Activated T-cell treated with anti-CD3 and anti-CD28 coated beads for 4 hours (primary cell): ENCODE measurements at places on chromosomes 7 and 10.

DNA sequence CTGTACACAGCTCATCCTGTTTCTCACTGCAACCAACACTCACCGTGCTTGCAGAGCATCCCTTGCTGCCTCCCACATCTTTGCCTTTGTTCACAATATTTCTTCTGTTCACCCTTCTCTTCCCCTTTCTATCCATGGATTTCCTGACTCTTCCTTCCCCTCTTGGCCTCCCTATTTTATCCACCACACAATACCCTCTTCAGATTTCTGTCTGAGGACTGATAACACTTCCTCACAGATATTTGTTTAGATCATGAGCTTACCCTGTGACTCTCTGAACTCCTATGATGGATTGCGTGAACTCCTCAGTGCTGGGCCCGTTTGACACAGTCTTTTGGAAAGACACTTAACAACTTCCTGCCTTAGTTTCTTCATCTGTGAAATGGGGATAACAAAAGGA, 62.8 kb upstream of the GPR158 start:
- no peak for DNase-seq

DNA sequence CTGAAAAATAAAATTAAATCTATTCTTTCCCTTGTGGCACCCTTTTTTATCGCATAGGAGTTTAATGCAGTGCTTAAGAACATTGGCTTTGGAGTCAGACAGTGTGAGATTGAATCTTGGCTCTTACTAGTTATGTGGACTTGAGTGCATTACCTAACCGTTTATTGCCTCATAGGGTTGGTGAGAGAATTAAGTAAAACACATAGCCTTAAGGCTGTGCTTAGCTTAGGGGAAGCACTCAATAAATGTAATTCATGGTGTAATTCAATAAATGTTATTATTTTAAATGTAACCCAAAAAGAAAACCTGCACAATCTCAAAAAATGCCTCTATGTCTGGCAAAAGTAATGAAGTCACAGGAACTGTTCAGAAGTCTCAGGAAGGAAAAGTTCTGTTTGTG, 2.7 kb downstream of the STK17A start:
- DNase-seq = no peak

- DNase-seq = no peak
Measured at GRCh38 chr10:110492069-110492822, 5.5 kb upstream of the DUSP5 start.

DNA sequence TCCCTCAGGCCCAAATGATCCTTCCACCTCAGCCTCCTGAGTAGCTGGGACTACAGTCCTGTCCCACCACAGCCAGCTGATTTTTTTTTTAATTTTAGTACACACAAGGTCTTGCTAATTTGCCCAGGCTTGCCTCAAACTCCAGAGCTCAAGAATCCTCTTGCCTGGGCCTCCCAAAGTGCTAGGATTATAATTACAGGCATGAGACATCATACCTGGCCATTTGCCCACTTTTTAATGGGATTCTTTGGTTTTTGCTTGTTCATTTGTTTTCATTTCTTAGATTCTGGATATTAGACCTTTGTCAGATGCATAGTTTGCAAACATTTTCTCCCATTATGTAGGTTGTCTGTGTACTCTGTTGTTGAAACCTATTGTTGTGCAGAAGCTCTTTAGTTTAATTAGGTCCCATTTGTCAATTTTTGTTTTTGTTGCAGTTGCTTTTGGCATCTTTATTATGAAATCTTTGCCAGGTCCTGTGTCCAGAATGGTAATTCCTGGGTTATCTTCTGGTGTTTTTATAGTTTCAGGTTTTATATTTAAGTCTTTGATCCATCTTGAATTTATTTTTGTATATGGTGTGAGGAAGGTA, 95.2 kb downstream of the GLCCI1 start:
- DNase-seq = no peak

DNA sequence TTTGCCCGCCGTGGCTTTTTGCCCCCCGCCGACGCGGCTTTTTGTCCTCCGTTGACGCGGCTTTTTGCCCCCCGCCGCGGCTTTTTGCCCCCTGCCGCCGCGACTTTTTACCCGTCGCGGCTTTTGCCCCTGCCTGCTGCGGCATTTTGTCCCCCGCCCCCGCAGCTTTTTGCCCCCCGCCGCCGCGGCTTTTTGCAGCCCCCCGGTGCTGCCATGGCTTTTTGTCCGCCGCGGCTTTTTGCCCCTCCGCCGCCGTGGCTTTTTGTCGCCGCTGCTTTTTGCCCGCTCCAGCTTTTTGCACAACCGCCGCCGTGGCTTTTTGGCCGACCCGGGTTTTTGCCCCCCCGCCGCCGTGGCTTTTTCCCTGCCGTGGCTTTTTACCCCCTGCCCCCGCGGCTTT, 506.6 kb downstream of the ZNF37A start:
- DNase-seq = no peak
